Activated CD4-positive, alpha-beta memory T cell treated with anti-CD3 and anti-CD28 coated beads for 36 hours (primary cell): ENCODE measurements at places on chromosomes 1 and 21. TPM values are rescaled to one million over a fixed set of nuclear protein-coding genes. Genes with fewer than 3 reads are reported as not detected.

GRCh38 chr21:30408782-30409494 lies 13.1 kb downstream of the KRTAP13-1 start:
- DNase-seq, result peak; percentile 10
- no peaks in the 10 kb centered on the region for H3K4me1 ChIP-seq
- peaks cover 4% of the 10 kb centered on the region for H3K27me3 ChIP-seq

DNA sequence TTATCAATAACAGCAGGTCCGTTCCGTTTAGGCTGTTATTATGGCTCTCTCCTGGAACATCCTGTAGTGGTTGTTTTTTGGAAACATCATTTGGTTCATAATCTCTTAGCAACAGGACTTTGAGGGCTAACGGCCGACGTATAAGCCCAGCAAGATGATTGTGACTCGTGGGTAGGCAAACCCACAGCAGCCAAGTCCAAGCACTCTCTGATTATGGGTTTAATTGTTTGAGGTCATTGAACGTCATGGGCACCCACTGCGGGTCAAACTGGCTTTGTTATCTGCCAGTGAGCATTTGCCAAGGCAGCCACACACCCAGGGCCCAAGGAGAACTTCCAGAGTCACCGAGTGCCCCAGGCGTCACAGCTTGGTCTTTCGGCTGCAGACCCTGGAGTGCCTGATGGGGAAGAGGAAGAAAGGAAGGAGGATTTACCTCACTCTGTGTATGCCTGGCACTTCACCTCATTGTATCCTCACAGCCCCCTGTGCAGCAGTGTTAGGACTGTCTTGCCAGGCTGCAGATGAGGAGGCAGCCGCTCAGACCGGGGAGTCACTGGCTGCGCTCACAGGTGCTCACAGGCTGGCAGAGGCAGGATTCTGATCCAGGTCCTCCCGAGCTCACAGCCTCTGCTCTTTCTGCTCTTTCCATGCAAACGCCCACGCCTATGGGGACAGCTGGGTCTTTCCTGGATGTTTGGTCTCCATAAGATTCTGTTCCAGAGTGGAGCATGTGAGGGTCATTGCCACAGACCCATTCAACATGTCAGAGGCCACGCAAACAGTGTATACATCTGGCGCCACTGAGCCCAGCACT lies 30.8 kb upstream of the EPS8L3 start:
- no peaks in the 10 kb centered on the region for H3K36me3 ChIP-seq
- H3K4me1 ChIP-seq, result peaks cover 76% of the 10 kb centered on the region
- peak; percentile 7 for DNase-seq
- H3K27ac ChIP-seq, result peak overlapping the region; percentile 42
- H3K27me3 ChIP-seq, result no peaks in the 10 kb centered on the region

DNA sequence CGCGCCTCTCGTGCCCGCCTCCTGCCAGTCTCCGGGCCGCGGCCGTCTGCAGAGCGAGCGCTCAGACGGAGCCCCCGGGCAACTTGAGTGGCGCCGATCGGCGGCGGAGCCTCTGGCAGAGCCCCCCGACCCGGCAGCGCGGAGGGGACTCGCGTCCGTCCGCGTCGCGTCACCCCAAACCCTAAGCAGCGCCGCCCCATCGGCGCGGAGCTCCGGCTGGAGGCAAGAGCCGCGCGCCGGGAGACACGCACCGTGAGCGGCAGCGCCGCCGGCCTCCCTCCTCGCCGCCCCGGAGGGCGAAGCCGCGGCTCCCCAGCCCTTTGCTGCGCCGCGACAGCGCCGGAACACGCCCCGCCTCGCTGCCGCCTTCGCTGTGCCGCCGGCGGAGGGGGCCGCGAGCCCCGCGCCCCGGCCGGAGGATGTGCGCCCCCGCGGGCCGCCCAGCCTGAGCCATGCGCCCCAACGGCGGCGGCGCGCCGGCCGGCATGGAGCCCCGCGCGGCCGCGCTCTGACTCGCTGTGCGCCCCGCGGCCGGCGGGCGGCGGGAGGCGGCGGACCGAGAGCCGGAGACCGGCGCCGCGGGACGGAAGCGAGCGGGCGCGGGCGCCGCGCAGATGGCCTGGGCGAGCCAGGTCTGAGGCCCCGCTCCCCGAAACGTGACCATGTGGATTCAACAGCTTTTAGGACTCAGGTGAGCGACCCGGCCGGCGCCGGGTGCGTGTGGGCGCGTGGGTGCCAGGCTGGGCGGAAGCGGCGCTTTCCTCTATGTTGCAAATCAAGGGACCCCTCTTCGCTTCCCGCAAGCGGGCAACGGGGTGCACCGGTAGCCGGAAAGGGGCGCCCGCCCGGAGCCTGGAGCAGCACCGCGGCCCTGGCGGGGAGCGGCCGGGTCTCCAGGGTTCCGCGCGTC lies 610 bp downstream of the AJAP1 start:
- H3K27ac ChIP-seq, result no peak overlapping the region
- no peak overlapping the region for H3K4me3 ChIP-seq
- peaks cover 43% of the 10 kb centered on the region for H3K27me3 ChIP-seq
- no peak for DNase-seq

GRCh38 chr1:184228558-184228957 lies 158.3 kb upstream of the C1orf21 start:
- H3K27ac ChIP-seq, result no peak overlapping the region
- no peak overlapping the region for H3K4me3 ChIP-seq
- H3K4me1 ChIP-seq, result no peaks in the 10 kb centered on the region
- no peaks in the 10 kb centered on the region for H3K36me3 ChIP-seq

ERG gene
- total RNA-seq, result not detected

GRCh38 chr1:57858740-57859139 lies 434.9 kb upstream of the DAB1 start:
- no peaks in the 10 kb centered on the region for H3K36me3 ChIP-seq
- no peaks in the 10 kb centered on the region for H3K4me1 ChIP-seq
- H3K4me3 ChIP-seq, result no peak overlapping the region
- DNase-seq, result no peak
- no peak overlapping the region for H3K27ac ChIP-seq
- H3K27me3 ChIP-seq, result no peaks in the 10 kb centered on the region

DNA sequence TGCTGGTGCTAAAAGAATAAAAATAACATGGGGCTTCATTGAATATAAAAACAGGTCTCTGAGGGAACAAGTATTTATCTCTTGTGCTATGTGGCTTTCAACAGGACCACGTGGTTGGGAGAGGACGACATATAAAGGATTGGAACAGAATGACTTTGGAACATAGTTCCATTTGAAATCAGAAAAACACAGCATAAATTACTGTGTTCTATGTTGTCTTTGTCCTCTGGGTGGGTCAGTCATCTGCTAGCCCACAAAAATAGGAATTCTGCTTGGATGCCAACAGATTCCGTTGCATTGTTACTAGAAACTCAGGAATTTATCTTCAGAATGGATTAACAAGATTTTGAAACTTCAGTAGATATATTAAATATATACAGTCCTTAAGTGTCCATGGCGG lies 5.9 kb downstream of the CEP85 start:
- peaks cover 30% of the 10 kb centered on the region for H3K4me1 ChIP-seq
- no peak overlapping the region for H3K27ac ChIP-seq
- no peak overlapping the region for H3K4me3 ChIP-seq
- peaks cover 30% of the 10 kb centered on the region for H3K36me3 ChIP-seq

- no peaks in the 10 kb centered on the region for H3K27me3 ChIP-seq
- peaks cover 8% of the 10 kb centered on the region for H3K36me3 ChIP-seq
- H3K27ac ChIP-seq, result no peak overlapping the region
- H3K4me3 ChIP-seq, result no peak overlapping the region
These were observed 319.2 kb downstream of the SMYD3 start for GRCh38 chr1:246187834-246188372.

DNA sequence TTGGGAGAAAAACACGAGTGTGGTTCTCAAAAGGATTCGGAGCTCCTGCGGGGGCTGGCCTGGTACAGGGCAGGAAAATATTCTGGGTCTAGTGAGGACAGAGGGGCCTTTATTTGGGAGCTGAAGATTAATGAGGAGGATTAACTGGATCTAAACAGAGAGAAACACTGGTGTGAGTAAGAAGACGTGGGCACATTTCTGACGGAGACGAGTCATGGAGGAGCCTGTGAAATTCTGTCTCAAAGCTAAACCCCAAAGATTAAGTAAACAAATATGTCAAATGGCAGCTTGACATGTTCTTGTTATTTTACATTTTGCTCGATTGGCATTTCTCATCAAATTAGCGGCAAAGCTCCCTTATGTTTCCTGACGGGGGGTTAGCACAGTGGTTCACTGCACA lies 12.8 kb downstream of the PROK1 start:
- H3K27me3 ChIP-seq, result no peaks in the 10 kb centered on the region
- no peak overlapping the region for H3K27ac ChIP-seq
- H3K36me3 ChIP-seq, result no peaks in the 10 kb centered on the region
